ENCODE measurements at places on chromosomes 1 and 21. TPM values are rescaled to one million over a fixed set of nuclear protein-coding genes. Genes with fewer than 3 reads are reported as not detected.

The IRF6 gene
- 0.31 TPM for total RNA-seq

The TMEM52 gene
- total RNA-seq: 0.34 TPM

The FAM177B gene
- total RNA-seq: not detected

The MPL gene
- total RNA-seq: not detected

The AMY2A gene
- total RNA-seq: not detected

The FCER1G gene
- 0.99 TPM for total RNA-seq

The NUP133 gene
- 57.0 TPM for total RNA-seq

The SPATA21 gene
- total RNA-seq: not detected

GRCh38 chr1:8463144-8463927 lies 145.4 kb downstream of the SLC45A1 start:
- no peak overlapping the region for H3K4me3 ChIP-seq
- no peak overlapping the region for H3K27ac ChIP-seq
- peak; percentile 19 for DNase-seq
- peaks cover 5% of the 10 kb centered on the region for H3K36me3 ChIP-seq
- no peaks in the 10 kb centered on the region for H3K27me3 ChIP-seq

- H3K36me3 ChIP-seq: peaks cover 3% of the 10 kb centered on the region
- peaks cover 31% of the 10 kb centered on the region for H3K27me3 ChIP-seq
- DNase-seq: peak; percentile 58
These were observed at the start of gene CYP2J2 for GRCh38 chr1:59926381-59927123. Gene CYP2J2, minus strand, starts transcription at chr1:59926773. Its CDS starts 27 bp downstream, at chr1:59926746.

DNA sequence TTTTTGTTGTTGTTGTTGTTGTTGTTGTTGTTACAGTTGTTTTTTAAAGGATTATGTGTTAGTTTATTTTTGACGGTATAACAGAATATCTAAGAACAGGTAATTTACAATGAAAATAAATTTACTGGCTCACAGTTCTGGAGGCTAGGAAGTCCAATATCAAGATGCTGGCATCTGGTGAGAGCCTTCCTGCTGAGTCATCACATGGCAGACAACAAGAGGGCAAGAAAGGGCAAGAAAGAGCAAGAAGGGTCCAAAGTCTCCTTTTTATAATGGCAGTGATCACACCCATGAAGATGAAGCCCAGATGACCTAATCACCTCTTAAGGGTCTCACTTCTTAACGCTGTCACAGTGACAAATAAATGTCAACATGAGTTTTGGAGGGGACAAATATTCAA lies 142.1 kb downstream of the NEGR1 start:
- H3K4me1 ChIP-seq: no peaks in the 10 kb centered on the region
- H3K27ac ChIP-seq: no peak overlapping the region
- H3K27me3 ChIP-seq: no peaks in the 10 kb centered on the region
- no peak overlapping the region for H3K4me3 ChIP-seq
- H3K36me3 ChIP-seq: no peaks in the 10 kb centered on the region
- DNase-seq: no peak

- peaks cover 8% of the 10 kb centered on the region for H3K27me3 ChIP-seq
- H3K4me1 ChIP-seq: peaks cover 5% of the 10 kb centered on the region
- no peak overlapping the region for H3K4me3 ChIP-seq
- H3K36me3 ChIP-seq: peaks cover 2% of the 10 kb centered on the region
These were observed 6.0 kb upstream of the SHISA4 start for GRCh38 chr1:201882665-201883132.

- no peak for DNase-seq
- no peaks in the 10 kb centered on the region for H3K36me3 ChIP-seq
These were observed 65.9 kb upstream of the SIPA1L2 start for GRCh38 chr1:232695621-232696385.

GRCh38 chr21:18443085-18443484 lies 39.5 kb upstream of the TMPRSS15 start:
- H3K27ac ChIP-seq: no peak overlapping the region
- no peaks in the 10 kb centered on the region for H3K4me1 ChIP-seq
- no peak overlapping the region for H3K4me3 ChIP-seq
- no peaks in the 10 kb centered on the region for H3K27me3 ChIP-seq
- DNase-seq: no peak

- no peak for DNase-seq
- no peaks in the 10 kb centered on the region for H3K4me1 ChIP-seq
- H3K36me3 ChIP-seq: no peaks in the 10 kb centered on the region
- H3K4me3 ChIP-seq: no peak overlapping the region
These were observed 152.3 kb downstream of the NR5A2 start for GRCh38 chr1:200179781-200180160.

DNA sequence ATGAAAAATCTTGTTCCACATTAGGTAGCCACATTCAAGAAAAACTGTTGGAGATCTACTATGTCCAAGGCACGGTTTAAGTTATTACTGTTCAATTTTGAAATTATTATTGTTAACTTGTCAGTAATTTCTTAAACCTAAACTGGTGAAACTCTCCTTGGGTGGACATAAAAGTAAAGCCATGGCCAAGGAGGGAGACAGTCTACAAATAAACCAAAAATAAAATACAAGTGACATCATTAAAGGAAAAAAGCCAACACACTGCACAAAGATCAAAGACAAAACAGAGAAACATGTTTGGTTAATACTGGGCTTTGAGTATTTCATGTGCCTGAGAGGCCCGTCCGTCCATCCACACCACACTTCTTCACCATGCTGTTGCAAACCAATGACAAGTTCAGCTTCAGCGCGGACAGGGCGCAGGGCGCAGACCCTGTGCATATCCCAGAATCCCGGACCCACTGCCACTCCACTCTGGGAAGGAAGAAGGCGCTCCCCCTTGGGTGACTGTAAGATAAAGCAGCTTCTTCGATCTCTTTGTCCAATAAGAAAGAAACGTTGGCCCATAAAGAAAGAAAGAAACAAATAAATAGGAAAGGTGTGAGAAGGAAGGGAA lies 918 bp upstream of the RASAL2 start:
- no peak overlapping the region for H3K27ac ChIP-seq
- H3K4me1 ChIP-seq: peaks cover 13% of the 10 kb centered on the region
- no peak for DNase-seq
- H3K36me3 ChIP-seq: no peaks in the 10 kb centered on the region
- H3K27me3 ChIP-seq: peaks cover 57% of the 10 kb centered on the region
- peak overlapping the region; percentile 34 for H3K4me3 ChIP-seq

DNA sequence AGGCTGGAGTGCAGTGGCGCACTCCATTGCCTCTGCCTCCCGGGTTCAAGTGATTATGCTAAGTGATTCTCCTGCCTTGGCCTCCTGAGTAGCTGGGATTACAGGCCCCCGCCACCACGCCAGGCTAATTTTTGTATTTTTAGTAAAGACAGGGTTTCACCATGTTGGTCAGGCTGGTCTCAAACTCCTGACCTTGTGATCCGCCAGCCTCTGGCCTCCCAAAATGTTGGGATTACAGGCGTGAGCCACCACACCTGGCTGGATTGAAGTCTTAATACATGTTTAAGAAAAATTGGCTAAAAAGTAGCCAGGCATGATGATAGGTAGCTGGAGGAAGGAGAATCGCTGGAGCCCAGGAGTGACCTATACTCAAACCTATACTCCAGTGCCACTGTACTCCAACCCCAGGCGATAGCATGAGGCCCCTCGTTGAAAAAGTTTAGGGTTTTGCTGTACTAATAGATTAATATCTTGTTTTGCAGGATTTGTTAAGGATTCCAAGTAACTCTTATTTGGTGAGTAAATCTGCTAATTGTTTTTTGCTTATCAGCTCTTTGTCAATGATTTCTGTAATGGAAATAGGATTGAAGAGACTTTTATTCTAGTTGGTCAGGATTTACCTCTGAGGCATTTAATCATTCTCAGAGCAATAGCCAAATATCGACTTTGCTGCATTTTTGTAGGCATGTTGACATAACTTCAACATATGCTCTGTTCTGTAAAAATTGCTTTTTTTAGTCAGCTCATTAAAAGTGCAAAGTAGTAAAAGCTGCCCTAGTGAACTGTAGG lies 2.0 kb downstream of the RCC1 start:
- no peak for DNase-seq
- peak overlapping the region; percentile 97 for H3K27ac ChIP-seq
- peaks cover 46% of the 10 kb centered on the region for H3K4me1 ChIP-seq

- H3K27ac ChIP-seq: no peak overlapping the region
- DNase-seq: no peak
- H3K36me3 ChIP-seq: no peaks in the 10 kb centered on the region
- H3K4me1 ChIP-seq: no peaks in the 10 kb centered on the region
- no peak overlapping the region for H3K4me3 ChIP-seq
- no peaks in the 10 kb centered on the region for H3K27me3 ChIP-seq
These were observed 128.1 kb downstream of the SIPA1L2 start for GRCh38 chr1:232501854-232502253.

- DNase-seq: no peak
- H3K4me3 ChIP-seq: no peak overlapping the region
- H3K27ac ChIP-seq: no peak overlapping the region
- H3K27me3 ChIP-seq: no peaks in the 10 kb centered on the region
- no peaks in the 10 kb centered on the region for H3K36me3 ChIP-seq
These were observed 187.3 kb downstream of the SLC44A5 start for GRCh38 chr1:75423616-75424015.

DNA sequence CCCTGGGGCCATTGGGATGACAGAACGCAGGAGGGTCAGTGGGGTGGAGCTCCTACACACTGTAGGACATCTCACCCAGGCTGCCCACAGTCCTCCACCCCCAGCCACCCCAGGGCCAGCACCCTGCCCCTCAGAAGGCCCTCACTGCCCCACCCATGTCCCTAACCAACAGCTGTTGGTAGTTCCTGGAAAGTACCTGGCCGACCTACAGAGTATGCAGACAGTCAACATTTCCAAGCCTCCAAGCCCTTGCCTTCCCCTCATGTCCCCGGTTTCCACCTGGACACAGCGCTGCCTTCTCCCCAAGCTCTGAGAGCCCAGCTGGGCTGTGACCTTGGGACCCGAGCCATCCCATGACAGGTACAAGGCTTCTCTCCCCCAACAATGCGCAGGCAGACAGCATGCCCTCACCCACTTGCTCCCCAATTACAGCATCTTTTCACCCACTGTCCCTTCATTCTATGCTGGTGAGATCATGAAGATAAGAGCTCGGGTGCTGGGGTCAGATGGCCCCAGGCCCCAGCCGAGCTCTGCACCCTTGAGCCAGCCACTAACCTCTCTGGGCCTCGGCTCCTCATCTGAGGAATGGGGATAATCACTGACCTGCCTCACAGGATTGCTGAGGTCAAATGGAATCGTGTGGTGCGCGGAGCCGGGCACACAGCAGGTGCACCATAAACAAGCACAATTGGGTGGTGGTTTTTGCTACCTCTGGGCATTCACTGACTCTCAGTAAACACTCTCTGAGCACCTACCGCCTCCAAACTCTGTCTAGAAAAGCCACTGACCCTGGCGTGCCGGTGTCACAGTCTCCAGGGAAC lies 11.2 kb downstream of the LAPTM5 start:
- H3K36me3 ChIP-seq: peaks cover 31% of the 10 kb centered on the region
- DNase-seq: no peak
- H3K4me1 ChIP-seq: peaks cover 98% of the 10 kb centered on the region
- peak overlapping the region; percentile 35 for H3K4me3 ChIP-seq

DNA sequence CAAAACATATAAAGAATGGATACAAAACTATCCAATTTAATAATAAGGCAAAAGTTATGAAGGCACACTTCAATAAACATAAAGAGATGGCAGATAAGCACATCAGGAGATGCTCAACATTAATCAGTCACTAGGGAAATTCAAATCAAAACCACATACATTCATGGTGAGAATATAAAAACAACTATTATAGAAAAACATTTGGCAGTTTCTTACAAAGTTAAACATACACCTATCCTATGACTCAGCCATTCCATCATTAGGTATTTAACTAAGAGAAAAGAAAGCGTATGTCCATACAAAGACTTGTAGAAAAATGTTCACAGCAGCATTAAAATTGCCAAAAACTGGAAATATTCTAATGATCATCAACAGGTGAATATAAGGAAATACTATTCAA lies 44.3 kb downstream of the KIFAP3 start:
- no peak overlapping the region for H3K4me3 ChIP-seq
- no peak overlapping the region for H3K27ac ChIP-seq
- H3K27me3 ChIP-seq: no peaks in the 10 kb centered on the region
- no peaks in the 10 kb centered on the region for H3K4me1 ChIP-seq
- DNase-seq: no peak
- peaks cover 26% of the 10 kb centered on the region for H3K36me3 ChIP-seq

DNA sequence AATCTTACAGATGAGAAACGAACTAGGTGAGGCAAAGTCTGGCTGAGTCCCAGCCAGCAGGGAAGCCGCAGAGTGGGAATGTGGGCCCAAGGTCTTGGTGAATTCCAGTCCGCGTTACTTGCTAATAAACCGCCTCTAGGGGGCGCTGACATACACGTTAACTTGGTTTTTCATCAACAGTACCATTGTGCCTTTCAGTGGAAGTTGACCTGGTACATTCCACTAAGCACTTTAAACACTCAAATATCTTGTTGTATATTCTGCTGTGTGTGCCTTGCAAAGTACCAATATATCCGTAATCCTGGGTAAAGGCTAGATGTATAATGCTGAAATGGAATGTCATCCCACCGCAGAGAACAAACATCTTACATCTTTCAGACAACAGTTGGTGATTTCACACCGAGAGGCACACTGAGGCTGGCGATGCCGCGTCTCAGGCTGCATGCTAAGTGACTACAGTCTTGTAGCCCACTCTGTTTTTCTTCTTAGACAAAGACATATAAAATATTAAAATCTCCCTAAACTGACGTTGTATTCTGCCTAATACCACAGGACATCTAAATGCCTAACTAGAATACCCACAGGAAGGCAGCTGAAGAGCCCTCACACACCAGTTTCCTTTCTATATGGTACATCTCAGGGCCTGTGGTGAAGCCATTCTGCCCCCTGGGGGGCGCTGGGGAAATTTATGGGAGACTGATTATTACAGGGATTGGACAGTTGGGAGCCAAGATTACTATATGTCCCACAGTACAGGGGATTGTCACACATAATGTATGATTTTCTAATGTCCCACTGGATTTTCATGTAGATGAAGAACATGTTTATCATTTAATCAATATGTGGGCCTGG lies 49.2 kb upstream of the C1orf198 start:
- peak; percentile 77 for DNase-seq
- peaks cover 26% of the 10 kb centered on the region for H3K36me3 ChIP-seq
- no peak overlapping the region for H3K27ac ChIP-seq
- no peaks in the 10 kb centered on the region for H3K27me3 ChIP-seq

DNA sequence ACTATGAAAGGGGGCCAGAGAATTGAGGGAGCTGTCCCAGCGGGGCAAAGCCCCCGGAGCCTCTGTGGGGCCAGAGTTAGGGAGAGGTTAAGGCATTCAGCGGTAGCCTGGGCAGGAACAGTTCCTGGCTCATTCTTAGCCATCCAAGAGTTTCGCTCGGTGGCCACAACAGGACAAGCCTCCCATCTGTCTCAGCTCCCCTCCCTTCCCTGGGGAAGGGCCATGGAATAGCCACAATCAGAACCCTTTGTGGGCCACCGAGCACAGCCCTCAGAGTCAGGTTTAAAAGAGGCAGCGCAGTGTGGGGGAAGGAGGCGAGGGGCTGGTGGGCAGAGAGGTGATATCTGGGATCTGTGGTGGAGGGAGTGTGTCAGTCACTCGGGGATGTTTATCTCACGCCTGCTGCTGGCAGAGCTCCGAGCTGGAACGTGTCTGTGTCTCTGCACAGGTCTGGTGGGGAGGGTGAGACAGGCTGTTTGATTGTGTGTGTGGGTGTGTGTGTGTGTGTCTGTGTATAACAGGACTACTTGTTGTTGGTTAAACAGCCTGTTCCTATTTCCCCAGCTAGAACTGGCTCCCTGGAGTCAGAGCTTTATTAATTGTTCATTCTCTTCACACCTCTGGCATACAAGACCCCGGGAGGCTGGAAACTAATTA lies 49.6 kb upstream of the GOLT1A start:
- no peak for DNase-seq
- no peak overlapping the region for H3K27ac ChIP-seq
- no peaks in the 10 kb centered on the region for H3K36me3 ChIP-seq
- H3K4me3 ChIP-seq: no peak overlapping the region
- H3K27me3 ChIP-seq: no peaks in the 10 kb centered on the region

Data from activated CD4-positive, alpha-beta memory T cell treated with anti-CD3 and anti-CD28 coated beads for 36 hours (primary cell).